CD4-positive, alpha-beta T cell treated with Interleukin-15 for 1 hour (primary cell): ENCODE measurements at places on chromosomes 7 and 10.

DNA sequence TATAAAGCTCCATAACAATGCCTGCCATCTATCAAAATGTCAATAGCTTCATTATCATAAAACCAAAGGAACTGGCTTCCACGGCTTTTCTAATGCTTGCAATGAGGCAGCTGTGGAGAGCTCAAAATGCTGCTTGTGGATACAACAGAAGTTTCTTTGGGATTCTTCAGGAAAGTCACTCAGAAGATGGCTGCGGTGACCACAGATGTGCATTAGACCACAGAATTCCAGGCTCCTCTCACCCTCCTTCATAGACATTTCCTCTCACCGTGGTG, 77.2 kb downstream of the CDCA7L start:
- DNase-seq = no peak

GRCh38 chr7:68238204-68238805, 1241.7 kb downstream of the TYW1 start:
- DNase-seq = no peak

GRCh38 chr7:92782855-92783254, 53.5 kb downstream of the CDK6 start:
- DNase-seq = no peak

GRCh38 chr10:44386546-44387052, 1.7 kb upstream of the CXCL12 start:
- no peak for DNase-seq

GRCh38 chr10:118904286-118904685, 125.2 kb upstream of the NANOS1 start:
- no peak for DNase-seq

- no peak for DNase-seq
Observed at GRCh38 chr10:10821926-10822325, 195.7 kb upstream of the CELF2 start.

DNA sequence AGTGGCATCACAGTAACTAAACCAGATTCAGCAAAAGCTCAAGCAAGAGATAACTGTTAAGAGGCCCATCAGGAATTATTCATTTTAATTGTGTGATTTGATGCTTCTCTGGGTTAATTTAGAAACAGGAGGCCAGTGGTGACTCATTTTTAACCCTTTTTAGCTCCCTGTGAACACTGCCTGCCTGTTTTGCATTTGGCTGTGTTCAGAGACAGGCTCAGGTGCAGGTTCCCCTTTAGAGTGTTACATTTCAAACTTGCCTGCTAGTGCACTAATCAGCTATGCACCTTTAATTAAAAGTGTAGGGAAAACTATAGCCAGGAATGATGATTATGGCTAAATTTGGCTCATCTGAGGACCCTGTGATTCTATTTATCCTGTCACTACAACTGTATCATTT, 6.5 kb downstream of the STAMBPL1 start:
- DNase-seq = no peak

DNA sequence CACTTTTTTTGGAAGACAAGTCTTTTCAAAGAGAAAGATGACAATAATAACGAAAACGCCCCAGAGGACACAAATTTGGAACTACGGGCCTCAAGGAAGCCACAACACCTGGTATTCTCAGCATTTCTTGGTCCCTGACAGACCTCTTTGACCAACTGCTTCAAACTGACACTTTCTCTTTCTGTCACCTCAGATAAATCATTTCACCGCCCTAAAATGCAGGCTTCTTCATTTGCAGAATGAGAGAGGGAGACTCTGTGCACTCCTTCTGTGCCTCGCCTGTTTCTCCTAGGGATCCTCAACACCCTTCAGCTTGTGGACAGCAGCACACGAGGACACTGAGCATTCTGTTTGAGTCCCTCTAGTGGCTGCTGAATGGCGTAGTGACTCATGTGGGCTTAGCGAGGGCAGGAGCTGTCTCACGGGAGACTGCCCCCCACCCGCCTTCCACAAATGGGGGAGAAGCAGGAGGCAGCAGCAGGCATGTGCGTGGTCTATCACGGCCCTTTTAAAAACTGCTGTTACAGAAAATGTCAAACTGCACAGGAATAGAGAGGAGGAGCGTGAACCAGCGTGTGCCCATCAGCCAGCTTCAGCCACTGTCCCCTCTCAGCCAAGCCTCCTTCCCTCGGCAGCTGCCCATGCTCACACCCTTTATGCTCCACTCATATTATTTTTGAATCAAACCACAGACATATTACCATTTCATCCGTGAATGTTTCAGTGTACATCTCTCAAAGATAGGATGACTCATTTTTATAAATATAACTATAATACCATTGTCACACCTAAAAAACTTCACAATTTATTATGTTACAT, 41.4 kb downstream of the GSDME start:
- DNase-seq = no peak

DNA sequence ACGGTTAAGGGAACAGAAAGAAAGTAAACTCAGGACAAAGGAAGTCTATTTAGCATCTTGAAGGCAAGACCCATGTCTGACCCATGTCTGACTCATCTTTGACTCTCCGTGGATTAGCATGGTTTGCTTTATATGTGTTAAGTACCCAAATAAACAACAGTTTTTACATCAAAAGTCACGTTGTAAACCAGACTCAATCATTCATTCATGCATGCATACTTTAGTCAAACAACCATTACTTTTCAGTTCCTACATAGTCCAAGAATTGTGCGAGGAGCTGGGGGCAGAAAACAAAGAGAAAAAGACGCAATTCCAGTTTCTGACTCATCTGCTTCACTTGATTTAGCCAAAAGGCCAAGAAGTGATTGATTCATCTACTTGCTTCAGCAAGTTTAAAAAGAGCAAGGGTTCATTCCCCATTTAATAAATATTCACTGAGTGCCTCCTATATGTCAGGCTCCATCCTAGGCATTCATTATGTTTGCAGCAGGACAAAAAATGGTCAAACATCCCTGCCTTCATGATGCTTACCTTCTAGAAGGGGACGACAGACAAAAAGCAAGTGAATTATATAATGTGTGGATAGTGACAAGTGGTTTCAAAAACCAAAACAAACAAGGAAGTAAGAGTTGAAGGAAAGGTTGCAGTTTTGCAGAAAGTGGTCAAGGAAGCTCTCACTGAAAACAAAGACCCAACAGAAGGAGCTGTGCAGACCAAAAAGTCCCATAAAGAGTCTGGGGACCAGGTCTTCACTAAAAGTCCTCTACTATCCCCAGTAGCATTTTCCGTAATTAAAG, 116.2 kb downstream of the FAM107B start:
- no peak for DNase-seq

GRCh38 chr10:124878457-124878739, 63.5 kb upstream of the ZRANB1 start:
- DNase-seq = no peak

GRCh38 chr10:131797626-131798025, 103.2 kb upstream of the PPP2R2D start:
- DNase-seq = no peak

GRCh38 chr7:103764901-103765300, 224.6 kb downstream of the RELN start:
- DNase-seq = no peak

DNA sequence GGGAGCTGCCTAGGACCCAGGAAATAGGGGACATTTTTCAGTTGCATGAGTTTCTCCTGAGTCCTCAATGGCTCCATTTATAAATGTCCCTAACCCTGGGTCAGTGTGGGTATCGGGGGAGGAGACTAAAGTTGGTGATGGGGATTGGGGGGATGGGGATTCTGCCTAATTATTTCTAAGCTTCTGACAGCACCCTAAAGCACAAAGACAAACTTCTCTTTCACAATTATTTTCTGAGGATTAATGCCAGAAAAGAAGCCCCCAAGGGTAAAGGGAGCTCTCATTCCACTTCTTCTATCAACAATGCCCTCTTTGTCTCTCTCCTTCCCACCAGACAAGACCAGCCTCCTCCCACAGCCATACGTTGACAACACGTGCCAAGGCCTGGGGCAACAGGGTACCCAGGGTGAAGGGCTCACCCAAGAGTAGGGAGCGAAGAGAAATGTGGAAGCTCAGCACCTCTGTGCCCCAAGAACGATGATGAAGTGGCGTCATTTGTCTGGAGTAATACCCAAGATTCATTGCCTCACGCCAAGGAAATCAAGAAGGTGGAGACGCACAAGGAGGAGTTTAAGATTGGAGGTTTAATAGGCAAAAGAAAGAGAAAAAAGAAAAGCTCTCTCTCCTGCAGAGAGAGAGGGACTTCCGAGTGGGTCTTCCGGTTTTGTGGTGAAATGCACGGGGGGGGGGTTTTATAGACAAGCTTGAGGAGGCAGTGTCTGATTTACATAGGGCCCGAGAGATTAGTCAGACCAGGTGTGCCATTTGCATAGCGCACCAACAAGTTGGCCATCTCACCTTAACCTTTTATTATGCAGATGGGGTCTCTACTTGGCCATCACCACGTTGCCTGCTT, 14.4 kb upstream of the GJC3 start:
- DNase-seq = no peak

DNA sequence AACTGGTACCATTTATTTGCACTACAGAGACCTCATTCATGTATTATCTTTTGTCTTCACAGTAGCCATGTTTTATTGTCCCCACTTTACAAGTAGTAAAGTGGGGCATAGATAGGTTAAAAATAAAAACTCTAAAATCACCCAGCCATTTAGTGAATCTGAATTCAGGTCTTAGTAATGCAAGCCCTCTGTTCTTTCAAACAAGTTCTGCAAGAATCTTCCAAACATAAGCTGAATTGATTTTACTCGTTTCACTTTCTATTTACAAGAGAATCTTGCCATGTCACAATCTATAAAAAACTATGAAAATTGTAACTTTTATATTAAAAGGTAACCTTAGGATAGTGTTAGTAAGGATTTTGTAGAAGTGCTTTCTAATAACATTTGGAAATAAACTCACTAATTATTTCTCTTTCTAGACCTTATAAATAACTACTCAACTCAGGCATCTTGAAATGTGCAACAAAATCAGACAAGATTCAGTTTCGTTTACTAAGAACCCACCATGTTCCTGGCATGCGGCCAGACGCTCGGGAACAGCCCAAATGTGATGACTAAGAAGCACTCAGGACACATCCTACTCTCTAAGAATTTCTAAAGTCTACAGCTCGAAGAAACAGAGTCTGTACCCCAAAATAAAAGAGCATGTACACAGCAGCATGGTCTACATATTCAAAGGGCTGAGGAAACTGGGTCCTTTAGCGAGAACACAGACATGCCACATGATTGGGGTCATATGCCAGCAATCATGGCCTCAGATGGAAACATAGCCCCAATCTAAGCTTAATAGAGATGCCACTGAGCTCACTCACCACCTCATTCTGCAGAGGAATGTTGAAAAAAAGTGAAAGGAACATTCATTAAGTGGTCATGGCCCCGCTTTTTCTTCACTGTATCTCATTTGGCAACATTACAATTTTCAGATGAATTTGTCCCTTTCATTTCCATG, 167.6 kb downstream of the AMPH start:
- peak; percentile 33 for DNase-seq

DNA sequence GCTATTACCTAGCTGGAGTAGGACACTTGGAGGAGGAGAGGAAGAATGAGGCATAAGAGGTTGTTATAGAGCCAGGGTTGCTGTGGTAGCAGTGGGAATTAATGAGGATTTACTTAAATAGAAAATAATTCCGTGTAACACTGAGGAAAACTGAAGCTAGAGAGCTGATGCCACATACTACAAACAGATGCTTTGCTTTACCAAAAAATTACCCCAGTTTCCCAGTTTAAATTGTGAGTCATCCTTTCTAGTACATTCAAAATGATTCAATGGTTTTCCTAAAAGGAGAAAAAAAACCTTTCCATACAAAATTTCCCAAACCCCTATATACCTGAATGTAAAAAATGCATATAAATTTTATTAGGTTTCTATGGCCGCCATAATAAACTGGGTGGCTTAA, 58.3 kb downstream of the ZNF518A start:
- DNase-seq = no peak

- DNase-seq = no peak
Observed at GRCh38 chr7:67489881-67490280, 493.2 kb downstream of the TYW1 start.

- no peak for DNase-seq
Observed at GRCh38 chr10:36533861-36534260, 591.5 kb upstream of the ANKRD30A start.

- no peak for DNase-seq
Observed at GRCh38 chr10:48238826-48239520, 35.5 kb downstream of the FRMPD2 start.
